ENCODE measurements at places on chromosomes 2 and 18.

GRCh38 chr2:152630466-152630865, 86.8 kb downstream of the PRPF40A start:
- DNase-seq, result no peak

DNA sequence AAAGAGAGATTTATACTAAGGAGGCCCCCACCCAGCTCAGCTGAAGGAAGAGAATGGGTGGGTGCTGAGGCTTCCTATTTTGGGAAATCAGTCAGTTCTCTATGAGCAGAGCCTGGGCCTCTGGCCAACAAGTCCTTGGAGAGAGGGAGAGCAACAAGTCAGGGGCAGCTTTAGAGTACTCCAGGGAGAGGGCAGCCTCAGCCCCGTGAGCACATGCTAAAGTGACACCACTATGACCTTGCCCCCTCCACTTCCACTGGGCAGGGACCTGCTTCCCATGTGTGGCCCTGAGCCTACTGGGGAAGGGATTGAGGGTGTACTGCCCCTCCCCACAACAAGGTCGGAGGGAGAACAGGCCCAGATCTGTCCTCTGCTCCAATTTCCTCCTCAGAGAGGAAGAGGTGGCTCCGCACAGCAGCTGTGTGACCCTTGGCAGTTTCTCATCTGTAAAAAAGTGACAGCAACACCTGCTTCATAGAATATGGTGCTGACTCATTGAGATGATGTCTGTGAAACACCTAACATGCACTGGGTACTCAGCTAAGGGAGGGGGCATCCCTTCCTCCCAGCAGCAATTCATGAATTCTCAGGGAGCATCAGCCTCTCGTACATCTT, 72.9 kb downstream of the CLHC1 start:
- no peak for DNase-seq

GRCh38 chr2:134665727-134666506, 52.9 kb downstream of the TMEM163 start:
- no peak for DNase-seq

GRCh38 chr2:175490360-175490791, 308.9 kb upstream of the ATP5MC3 start:
- DNase-seq, result no peak

- DNase-seq, result no peak
Measured at GRCh38 chr2:171921970-171922229, 361 bp upstream of the HAT1 start.

- no peak for DNase-seq
Measured at GRCh38 chr2:74646834-74647482, 1.2 kb downstream of the M1AP start.

DNA sequence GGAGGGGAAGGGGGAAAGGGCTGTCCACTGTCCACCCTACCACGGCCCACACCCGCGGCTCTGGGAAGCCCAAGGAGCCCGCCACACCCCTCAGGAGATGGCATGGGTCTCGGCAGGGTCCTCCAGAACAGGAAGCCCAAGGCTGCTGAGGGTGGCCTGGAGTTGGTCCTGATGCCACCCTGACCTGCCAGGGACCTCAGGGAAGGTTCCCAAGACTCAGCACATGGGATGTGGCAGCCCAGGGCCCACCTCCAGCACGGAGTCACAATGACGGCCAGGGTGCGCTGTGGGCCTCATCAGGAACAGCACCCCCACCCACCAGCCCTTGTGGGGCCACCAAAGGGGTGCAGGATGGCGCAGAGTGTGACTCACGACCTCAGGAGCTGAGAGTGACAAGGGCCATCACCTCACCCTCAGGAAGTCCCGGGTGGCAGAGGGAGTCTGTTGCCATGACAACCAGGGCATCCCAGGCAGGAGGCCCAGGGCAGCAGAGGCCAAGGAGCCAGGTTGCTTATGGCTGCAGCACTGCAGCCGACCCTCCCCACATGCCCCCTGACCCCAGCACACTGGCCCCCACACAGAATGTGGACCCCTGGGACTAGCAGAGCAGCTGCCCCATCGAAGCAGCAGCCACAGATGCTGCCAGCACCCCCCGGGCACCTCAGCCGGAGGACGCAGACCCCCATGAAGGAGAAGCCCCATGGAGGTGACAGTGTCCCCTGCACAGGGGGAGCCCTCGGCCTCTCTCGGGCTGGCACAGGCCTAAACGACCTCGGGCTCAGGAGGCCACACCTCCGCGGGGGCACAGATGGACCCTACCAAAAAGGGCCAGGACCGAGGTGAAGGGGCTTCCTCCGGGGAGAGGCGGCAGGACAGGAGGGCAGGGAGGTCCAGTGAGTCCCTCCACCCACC, 34.3 kb downstream of the KIF1A start:
- DNase-seq, result no peak

DNA sequence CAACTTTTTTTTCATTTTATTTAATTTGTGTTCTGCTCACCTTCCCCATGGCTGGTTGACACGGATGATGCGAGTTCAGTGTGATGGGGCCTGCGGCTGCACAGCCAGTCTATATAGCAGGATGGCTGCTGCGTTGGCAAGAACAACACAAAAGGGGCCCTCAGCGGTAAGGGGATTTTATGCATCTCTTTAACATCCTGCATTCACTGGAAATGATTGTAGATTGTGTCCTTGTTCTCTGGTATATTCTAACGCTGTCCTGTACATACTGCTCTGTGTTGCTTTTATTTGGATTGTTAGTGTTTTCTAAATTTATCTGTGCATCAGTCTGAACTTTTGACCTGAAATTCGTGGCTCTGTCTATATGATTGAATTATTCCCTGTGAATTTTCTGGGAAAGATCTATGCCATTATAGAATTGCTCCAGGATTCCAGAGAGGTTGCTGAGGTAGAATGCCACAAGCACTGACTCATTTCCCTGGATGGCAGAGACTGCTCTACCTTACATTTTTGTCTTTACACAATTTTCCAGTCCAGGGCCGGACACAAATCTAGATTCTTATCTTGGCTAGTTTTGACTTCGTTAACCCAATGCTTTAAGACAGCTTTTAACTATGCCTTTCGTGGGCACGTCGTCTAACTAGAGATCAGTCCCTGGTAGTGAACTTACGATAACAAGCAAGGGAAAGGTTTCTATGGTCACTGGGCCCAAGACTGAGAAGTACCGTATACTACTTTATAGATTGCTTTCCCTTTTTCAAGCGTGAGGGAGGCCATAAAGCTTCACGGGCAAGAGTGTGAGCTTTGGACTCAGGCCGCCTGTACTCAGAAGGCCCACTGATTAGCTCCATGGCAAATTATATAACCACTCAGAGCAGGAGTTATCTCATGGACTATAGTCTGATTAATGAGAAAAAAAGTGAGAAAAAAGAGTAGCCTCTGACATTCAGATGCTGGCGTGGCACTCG, at the start of gene CRYGC:
TSS of gene CRYGC (minus strand) at position 85 of the 968 bp plus-strand sequence. CDS start at position 49, 36 bp downstream.
- DNase-seq, result no peak

- no peak for DNase-seq
Measured at GRCh38 chr2:210461401-210461800, 15.2 kb downstream of the LANCL1 start.

DNA sequence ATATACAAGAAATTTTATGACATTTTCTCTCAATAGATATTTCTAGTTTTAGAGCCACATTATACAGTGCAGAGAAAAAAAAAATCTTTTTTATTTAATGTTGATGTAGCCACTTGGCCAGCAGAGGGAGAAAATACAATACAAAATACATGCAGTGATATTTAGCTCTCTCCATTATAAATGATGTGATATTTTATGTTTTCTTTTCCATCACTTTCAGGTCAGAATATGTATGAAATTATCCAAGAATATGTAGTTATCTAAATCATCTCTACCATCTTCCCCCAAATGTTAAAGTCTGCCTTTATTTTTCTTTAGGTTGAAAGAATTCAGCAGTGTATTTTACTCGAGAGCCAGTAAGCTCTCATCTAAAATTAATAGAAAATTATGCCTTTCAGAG, 533.6 kb upstream of the FSHR start:
- DNase-seq, result no peak

GRCh38 chr2:112713926-112714325, 6.9 kb upstream of the NT5DC4 start:
- no peak for DNase-seq

- no peak for DNase-seq
Measured at GRCh38 chr18:23920054-23920453, 94.5 kb upstream of the TTC39C start.

- no peak for DNase-seq
Measured at GRCh38 chr18:36757081-36757480, 71.7 kb downstream of the TPGS2 start.

GRCh38 chr2:97644023-97644717, 1.7 kb upstream of the COX5B start:
- no peak for DNase-seq

- no peak for DNase-seq
Measured at GRCh38 chr18:42275138-42275535, 320.1 kb downstream of the PIK3C3 start.

- DNase-seq, result no peak
Measured at GRCh38 chr2:62309465-62310091, 113.7 kb downstream of the B3GNT2 start.

- DNase-seq, result no peak
Measured at GRCh38 chr2:203352604-203353255, 24.5 kb downstream of the ABI2 start.

GRCh38 chr2:49255409-49255971, 101.2 kb upstream of the FSHR start:
- DNase-seq, result no peak

DNA sequence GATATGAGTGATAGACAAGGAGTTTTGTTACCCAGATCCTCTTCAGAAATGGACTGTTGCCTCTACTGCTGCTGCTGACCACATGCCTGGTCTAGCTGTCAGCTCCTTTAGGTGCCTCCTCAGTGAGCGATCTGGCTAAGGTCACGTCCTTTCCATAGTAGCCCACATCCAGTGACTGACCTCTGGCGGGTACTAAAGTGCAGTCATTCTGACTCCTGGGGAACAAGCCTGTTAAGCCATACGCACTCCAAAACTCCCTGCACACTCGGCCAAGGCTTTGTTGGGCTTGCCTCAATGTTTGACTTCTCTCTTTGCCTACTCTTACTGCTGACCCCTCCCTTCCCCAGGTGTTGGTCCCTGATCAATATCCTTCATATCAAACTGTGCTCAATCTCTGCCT, 685.2 kb downstream of the IRS1 start:
- DNase-seq, result no peak

DNA sequence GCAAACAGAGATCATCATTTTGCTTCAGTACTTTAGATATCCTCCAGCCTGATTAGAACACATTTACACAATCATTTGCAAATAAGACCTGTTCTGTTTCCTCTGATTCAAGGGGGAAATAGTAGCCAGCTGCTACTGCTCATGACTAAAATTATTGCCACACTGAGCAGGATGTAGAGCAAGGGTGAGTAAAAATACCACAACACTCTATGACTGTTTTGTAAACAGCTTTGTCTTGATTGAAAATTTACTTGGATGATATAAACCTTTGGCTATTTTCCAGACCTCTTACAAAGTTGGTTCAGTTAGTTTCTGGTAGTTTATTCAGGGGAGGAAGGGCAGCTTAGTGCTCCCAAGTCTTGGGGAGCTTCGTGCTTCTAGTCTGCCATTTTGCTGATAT, 286.4 kb upstream of the CNTNAP5 start:
- no peak for DNase-seq

DNA sequence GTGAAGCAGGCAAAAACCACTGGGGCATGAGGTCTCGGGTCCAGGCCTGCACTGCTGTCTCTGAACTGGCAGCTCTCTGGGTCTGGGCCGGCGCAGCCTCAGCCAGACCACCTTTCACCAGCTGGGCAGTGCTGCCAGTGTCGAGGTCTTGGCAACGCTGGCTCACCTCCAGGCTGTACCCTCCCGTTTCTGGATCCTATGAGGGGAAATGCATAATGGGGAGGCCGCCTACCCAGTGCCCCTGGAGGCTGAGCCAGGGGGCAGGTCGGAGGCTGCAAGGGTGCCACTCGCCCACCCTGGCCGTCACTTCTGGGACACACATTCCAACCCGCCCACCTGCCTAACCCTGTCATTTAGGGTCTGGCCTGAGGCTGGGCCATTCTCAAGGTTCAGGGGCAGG, 24.6 kb downstream of the KIF1A start:
- no peak for DNase-seq

- DNase-seq, result no peak
Measured at GRCh38 chr18:76621226-76621625, 126.2 kb upstream of the ZNF516 start.

GRCh38 chr2:28661589-28662001, 90.0 kb upstream of the PPP1CB start:
- DNase-seq, result no peak

GRCh38 chr2:104337869-104338268, 516.0 kb upstream of the POU3F3 start:
- no peak for DNase-seq

- DNase-seq, result no peak
Measured at GRCh38 chr2:9675415-9676351, 44.9 kb upstream of the YWHAQ start.

GRCh38 chr2:121969166-121969565, 213.7 kb downstream of the TSN start:
- no peak for DNase-seq

DNA sequence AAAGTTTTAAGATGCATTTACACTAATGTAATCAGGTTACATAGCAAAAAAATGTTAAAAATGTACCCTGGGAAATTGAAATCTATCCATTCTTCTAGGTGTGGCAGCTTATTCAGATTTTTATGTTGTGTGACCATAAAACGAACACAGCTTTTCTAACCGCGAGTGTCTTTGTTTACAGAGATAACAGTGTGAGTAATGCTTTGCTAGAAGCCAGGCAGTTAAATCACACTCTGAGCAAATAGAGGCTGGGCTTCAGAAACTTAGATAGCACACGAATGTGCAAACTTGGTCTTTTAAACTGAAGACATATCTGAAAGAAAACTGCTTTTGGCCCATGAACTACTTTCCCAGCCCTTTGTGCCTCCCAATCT, 116.1 kb downstream of the SPTBN1 start:
- no peak for DNase-seq

DNA sequence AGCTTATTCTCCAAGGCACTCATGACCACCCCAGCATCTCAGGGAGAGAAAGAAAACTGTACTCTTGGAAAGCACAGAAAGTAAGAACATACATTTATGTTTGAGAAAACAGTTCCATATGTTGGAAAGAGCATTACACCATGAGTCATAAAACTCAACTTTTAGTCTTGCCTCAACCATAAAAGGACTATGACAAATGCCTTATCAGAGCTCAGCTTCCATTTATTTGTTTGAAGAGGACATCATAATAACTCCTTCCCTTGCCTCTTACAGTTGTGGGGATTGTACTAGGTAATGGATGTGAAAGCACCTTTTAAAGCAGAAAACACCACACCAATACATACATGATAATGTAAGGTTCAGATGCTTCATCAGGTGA, 370.8 kb downstream of the LNPK start:
- DNase-seq, result no peak

DNA sequence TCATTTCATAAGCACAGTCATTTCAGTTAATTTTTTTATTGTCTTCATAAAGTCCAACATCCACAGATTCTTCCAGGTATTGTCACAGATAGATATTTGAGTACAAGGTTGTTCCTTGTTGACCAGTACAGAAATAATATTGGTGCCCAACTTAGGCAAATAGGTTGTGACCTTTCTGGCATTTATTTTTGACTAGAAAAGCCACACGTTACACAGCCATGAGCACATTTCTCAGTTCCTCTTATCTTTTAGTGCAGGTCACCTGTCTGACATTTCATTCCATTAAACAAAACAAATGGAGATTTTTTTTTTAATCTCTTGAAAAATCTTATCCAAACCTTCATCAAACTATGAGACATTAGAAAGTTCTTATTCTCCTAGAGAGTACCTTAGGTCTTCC, 428.8 kb downstream of the ZNF521 start:
- DNase-seq, result no peak

GRCh38 chr18:24736662-24737330, 276.4 kb downstream of the HRH4 start:
- no peak for DNase-seq

- no peak for DNase-seq
Measured at GRCh38 chr18:77151033-77151771, 18.6 kb upstream of the MBP start.

GRCh38 chr2:159073256-159073655, 104.8 kb downstream of the TANC1 start:
- DNase-seq, result no peak
